ENCODE measurements at places on chromosomes 16 and 17.
A peak's percentile ranks its signal among the peaks of the same experiment; 100 is the strongest.

- DNase-seq = peak; percentile 68
Measured at GRCh38 chr17:81039854-81040758, 5.2 kb downstream of the BAIAP2 start.

- no peak for DNase-seq
Measured at GRCh38 chr17:40333781-40334448, 24.9 kb downstream of the RARA start.

GRCh38 chr16:71796501-71797097, 12.0 kb downstream of the AP1G1 start:
- DNase-seq = no peak

- no peak for DNase-seq
Measured at GRCh38 chr17:5126719-5127488, 11.1 kb downstream of the USP6 start.

- no peak for DNase-seq
Measured at GRCh38 chr16:72464052-72464451, 292.1 kb upstream of the PMFBP1 start.

- peak; percentile 58 for DNase-seq
Measured at GRCh38 chr17:69250641-69251040, 22.0 kb upstream of the ABCA10 start.

DNA sequence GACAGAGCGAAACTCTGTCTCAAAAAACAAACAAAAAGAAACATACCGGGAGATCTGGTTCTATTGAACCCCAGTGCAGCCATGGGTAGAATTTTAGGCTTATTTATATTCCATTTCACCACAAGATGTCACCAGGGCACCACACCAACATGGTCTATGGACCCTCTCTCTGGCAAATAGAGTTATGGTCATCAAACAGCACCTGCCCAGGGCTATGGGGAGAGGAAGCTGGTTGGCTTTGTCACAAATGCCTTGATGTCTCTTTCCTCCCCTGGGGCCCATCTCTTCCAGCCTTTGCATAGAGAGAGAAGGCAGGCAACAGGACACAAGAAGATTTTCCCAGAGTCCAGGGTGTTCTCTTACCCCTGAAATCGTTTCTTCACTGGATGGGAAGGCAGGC, 128.4 kb downstream of the WWOX start:
- DNase-seq = no peak

GRCh38 chr17:16352303-16352666, 984 bp downstream of the CENPV start:
- DNase-seq = peak; percentile 37

DNA sequence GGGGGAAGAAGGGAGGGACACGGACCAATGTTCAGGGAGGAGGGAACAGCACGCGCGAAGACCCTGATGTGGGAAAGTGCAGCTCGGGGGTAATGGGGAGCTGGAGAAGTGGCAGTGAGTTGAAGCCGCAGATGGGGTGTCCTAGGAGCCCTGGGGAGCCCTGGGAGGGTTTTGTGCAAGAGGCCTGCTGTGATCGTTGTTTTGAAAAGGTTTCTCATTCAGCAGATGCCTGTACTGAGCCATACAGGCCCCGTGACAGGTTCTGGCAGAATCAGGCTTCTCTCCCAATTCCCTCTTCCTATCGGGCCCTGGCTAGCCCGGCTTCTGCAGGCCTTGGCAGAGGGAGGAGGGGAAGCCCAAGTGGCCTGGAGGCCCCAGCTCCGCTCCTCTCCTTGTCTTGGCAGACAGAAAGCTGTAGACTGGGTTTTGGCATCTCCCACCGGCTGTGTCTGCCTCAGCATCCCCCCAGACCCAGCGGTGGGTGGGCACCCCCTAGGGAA, 38.4 kb upstream of the EMP2 start:
- DNase-seq = no peak

DNA sequence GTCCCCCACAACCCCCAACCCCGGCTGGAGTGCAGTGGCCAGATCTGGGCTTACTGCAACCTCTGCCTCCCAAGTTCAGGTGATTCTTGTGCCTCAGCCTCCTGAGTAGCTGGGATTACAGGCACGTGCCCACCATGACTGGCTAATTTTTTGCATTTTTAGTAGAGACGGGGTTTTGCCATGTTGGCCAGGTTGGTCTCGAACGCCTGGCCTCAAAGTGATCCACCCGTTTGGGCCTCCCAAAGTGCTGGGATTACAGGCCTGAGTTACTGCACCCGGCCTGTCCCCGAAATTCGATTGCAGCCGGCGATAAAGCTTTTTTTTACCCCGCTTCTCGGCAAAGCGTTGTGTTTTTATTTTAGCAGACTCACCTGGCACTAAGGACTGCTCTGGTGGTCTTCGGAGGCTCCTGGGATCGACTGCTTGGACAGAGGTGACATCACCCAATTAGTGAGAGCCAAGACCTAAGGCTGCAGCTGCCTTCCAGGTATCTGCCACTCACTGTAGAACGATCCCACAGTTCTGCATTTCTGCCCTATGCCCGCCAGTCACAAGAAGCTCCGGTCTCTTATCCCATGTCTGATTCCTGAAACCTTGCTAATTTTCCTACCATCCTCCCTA, 82.2 kb upstream of the ARL4D start:
- no peak for DNase-seq

DNA sequence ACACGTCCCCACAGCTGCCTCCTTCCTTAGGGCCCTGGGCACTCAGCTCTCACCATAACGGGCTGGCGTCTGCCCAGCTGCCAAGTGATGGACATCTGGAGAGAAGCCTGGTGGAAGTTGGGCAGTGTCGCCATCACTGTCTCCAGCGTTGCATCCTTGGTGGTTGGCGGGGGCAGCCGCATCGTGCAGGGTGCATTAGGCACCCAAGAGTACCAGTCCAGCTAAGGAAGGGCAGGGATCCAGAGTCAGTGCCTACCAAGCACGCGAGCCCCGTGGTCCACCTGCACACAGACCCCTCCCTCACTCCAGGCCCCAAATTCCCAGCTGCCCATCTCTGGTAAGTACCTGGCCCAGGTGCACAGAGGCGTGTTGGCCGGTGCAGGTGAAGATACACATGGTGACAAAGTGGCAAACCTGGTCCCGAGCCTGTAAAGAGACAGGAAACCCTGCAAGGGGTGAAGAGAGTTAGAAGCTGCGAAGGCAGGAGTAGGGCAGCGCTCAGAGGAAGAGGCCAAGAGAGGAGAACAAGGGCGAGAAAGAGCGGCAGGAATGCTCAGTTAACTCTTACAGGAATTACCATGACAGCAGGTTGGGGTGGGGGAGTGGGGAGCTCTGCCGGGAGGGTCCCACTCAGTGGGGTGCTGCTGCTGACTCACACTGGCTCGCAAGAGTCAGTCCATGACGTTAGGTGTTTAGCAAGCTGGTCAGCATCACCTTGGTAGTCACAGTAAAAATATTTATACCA, 9.5 kb downstream of the ALOX15 start:
- DNase-seq = peak; percentile 61

- no peak for DNase-seq
Measured at GRCh38 chr16:15613676-15614075, 29.3 kb downstream of the MARF1 start.

DNA sequence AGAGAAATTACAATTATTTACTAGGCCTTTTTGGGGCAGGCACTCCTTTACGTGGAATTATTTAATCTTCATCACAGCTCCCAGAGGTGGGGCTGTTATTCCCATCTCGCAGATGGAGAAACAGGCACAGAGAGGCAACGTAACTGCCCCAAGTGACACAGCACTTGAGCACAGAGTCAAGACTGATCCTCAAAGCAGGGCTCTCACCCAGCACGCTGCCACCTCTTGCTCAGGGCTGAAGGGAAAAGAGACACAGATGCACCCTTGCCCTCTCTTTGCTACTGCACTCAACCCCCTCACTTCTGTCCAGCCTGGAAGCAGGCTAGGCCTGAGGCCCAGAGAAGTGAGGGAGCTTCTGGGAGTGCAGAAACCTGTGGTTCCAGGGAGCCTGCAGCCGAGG, 4.4 kb downstream of the ADAM11 start:
- DNase-seq = no peak

GRCh38 chr16:70437582-70438557, 1.0 kb downstream of the ST3GAL2 start:
- peak; percentile 61 for DNase-seq

DNA sequence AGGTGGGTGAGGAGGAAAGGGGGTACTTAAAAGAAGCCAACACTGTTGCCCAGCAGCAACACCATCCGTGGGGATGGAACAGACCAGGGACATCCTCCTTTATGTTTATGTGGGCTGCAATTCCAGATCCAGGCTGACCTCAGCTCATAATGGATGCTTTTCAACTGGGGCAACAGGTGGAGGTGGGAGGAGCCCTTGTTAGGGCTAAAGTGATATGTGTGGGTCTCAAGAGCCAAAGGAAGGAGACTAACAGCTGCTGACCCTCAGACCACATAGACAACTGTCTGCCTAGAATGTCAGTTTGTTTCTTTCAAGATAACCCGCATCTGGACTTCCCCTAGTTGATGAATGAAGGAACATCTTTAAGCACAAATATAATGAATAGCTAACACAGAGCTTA, 2.0 kb upstream of the INPP5K start:
- no peak for DNase-seq

DNA sequence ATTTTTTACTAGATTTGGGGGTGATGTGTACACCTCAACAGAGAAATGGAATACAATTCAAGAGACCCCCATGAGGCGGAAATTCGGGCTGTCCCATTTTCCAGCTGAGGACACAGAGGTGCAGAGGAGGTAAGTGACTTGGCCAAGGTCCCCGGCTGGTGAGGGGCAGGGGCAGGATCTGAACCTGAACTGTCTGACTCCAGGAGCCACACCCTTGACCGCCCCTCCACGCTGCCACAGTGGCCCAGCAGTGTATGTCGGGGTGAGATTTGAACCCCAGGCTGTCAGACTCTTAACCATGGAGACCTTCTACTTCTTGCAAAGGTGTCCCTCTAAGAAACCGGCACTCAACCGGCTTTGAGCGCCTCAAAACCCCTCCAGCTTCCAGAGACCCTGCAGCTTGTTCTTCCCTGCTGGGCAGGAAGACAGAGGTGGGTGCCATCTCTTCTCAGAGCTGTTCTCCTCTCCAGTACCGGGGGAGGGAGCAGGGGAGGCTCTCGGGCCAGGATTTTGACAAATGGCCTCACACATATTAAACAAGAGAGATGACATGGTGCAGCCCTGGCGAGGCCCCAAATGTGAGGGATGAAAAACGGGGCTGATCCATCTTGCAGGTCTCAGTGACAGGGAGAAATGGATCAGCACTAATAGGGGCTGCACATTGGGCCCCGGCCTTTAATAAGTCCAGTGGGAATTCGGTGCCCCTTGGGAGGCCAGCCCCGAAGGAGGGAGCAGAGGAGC, 222.3 kb downstream of the GSG1L start:
- DNase-seq = no peak

DNA sequence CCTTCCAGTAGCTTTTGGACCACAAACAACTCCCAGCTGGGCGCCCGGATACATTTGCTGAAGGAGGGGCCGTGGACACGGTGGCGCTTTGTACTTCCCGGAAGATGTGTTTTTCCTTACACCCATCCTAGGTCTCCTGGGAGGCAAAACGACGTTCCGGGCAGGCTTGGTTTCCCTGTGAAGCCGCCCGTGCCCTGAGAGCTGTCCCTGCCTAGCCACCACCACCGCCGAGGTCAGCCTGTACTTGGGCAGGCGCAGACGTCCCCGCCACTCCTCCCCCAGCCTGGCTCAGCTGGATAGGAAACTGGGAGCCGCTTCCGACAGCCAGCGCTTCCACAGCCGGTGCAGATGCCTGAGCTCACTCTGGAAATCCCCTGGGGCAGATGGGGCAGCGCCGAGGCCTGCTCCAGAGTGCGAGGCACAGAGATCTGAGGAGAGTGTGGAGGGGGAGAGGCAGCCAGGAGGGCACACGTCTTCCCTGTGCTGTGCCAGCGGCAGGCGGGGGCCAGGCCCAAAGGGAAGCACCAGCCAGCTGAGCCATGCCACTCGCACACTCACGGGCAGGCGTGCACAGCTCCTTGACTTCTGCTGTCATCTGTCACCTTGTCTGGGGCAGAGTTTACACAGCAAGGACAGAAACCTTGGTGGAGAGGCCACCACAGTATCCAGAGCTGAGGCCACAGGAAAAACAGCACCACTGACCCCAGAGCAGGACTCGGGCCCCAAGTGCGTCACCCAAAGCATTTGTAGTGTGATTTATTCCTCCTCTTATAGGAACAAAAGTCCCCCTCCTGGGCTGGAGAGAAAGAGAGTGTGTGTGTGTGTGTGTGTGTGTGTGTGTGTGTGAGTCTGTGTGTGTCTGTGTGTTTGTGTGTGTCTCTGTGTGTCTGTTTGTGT, 3.0 kb downstream of the RHBDF2 start:
- DNase-seq = peak; percentile 90

GRCh38 chr17:13634021-13634420, 32.3 kb upstream of the HS3ST3A1 start:
- peak; percentile 50 for DNase-seq

GRCh38 chr17:36980280-36980761, 31.6 kb downstream of the AATF start:
- DNase-seq = peak; percentile 48

GRCh38 chr17:9668517-9668916, 23.2 kb downstream of the USP43 start:
- peak; percentile 90 for DNase-seq

GRCh38 chr17:35244341-35245195, 1.7 kb downstream of the SLFN5 start:
- peak; percentile 84 for DNase-seq

- DNase-seq = no peak
Measured at GRCh38 chr17:35900708-35901480, 20.7 kb upstream of the CCL5 start.

GRCh38 chr17:29667969-29668368, 45.3 kb upstream of the CORO6 start:
- DNase-seq = no peak

DNA sequence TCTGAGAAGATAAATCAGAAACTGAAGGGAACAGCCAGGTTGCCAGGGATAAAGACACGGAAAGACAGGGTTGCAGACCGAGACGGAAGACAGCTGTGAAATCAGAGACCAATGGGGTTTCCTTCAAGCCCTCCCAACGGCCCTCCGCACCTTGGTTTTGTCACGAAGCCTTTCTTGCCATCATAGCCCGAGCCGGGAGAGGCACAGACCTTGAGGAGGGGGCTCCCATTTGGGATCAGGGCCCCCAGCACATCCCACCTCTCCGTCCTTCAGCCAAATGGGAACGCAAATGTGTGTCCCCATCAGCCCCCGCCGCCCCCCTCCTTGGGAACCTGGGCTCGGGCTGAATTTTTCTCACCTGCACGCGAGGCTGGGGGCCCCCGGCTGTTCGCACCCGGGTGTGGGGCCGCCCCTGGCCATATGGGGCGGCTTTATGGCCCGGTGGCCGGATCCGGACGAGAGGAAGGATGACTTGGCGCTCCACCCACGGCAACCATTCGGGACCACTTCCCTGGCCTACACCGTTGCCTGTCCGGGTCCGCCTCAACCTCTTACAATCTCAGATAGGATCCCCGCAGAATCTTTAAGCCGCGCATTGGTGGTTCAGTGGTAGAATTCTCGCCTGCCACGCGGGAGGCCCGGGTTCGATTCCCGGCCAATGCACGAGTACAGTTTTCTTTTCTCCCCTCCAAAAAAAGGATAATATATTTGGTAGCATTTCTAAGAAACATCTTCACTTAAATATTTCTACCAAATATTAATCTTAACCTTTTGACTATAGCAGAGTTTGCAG, 1.4 kb upstream of the HES7 start:
- peak; percentile 68 for DNase-seq

Data from choroid plexus epithelial cell (primary cell).